ENCODE measurements at places on chromosomes 3 and 15. TPM values are rescaled to one million over a fixed set of nuclear protein-coding genes. Genes with fewer than 3 reads are reported as not detected.

LRRFIP2 gene
- 49.4 TPM for total RNA-seq

WDR93 gene
- not detected for total RNA-seq

MAP2K5 gene
- 4.3 TPM for total RNA-seq

ALPK3 gene
- total RNA-seq: 0.28 TPM

STXBP5L gene
- not detected for total RNA-seq

RUBCN gene
- 23.8 TPM for total RNA-seq

MESP2 gene
- 0.42 TPM for total RNA-seq

IGF2BP2 gene
- 39.8 TPM for total RNA-seq

HDDC3 gene
- 20.0 TPM for total RNA-seq

BCL2A1 gene
- 0.35 TPM for total RNA-seq

CHAC1 gene
- 5.9 TPM for total RNA-seq

TTBK2 gene
- 12.5 TPM for total RNA-seq

CSPG4 gene
- total RNA-seq: 73.2 TPM

TM6SF1 gene
- total RNA-seq: not detected

All from airway epithelial cell (primary cell).